ENCODE measurements at places on chromosomes 16 and 17.

GRCh38 chr16:6689643-6690042 is 643.0 kb upstream of the RBFOX1 start:
- DNase-seq = no peak

DNA sequence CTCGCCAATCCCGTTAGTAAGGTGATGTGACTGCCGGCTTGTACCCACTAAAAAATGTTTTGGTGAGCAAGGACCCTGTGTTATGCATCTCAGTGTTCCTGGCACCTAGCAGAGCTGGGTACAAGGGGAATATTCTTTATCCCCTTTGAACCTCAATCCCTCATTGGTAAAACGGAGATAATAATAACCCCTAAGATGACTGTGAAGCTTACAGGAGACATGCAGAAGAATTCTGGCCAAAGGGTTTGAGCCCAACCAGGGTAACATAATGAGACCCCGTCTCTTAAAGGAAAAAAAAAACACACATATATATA is 896 bp downstream of the GGA2 start:
- DNase-seq = no peak

DNA sequence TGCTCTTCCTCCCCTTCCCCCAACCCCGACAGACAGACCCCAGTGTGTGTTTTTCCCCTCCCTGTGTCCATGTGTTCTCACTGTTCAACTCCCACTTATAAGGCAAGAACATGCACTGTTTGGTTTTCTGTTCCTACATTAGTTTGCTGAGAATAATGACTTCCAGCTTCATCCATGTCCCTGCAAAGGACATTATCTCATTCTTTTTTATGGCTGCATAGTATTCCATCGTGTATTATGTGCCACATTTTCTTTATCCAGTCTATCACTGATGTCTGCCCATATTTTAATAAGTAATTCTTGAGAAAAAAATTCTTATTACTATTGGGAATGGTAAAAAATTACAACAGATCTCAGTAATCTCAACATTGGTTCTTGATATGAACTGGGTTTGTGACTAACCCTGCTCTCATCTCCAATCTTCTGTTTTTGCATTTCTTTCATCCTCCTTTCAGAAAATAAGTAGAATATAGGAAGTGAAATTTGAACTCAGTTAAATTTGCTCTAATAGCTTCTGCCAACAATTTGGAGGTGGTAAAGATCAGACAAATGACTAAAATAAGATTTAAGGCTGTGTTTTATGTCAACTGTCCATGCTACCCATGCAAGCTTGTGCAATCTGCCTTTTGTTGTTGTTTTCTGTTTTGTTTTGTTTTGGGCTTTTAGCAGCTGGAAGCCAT is 11.1 kb downstream of the MARF1 start:
- no peak for DNase-seq

DNA sequence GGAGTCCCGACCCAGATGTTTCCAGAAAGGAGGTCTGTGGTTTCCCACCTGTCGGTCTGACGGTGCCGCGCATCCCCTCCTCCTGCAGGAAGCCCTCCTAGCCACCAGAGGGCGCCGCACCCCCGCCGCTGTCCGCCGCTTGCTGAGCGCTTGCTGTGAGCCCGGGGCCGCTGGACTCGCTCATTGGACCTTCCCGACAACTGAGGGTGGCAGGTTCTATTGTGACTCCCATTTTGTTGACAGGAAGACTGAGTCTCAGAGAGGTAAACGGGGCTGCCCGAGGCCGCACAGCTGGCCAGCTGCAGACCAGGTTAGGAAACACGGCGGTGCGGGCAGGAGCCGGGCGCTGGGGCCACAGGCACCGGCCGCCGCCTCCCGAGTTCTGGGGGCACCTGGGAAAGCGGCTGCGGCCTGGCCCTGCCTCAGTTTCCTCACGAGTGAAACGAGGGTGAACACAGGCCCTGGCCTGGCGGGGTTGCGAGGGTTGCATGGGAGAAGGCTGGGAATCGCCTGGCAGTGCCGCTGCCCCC is 191.1 kb upstream of the CIBAR2 start:
- peak; percentile 79 for DNase-seq

DNA sequence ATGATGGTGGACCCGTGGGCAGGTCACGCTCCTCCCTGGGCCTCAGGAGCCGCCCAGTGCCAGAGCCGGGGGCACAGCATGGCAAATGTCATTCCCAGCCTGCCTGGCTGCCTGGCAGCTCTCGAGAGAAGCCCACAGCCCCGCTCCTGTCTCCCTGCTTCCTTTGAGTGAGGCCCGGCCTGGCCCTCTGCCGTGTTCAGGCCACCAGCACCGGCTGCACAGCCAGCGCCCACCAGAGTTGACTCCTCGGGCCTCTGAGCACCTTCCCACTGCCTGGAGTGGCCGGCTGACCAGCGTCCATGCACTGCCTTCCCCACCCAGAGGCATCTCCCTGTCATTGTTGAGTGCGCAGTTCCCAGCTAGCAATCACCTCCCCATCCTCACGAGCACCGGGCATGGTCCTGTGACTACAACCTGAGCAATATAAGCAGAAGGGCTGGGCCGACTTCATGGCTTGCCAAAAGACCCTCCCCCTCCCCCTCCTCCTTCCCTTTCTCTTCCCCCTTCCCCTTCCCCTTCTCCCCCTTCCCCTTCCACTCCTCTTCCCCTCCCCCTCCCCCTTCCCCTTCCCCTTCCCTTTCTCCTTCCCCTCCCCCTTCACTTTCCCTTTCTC is 11.9 kb upstream of the SLC38A10 start:
- no peak for DNase-seq

All from activated CD4-positive, alpha-beta T cell treated with anti-CD3 and anti-CD28 coated beads, Interleukin-2, amount 10 ng/mL, durations not matched to agents 7 days and 5 days (primary cell).